RPMI8226 (cell line): ENCODE measurements at places on chromosomes 11 and 22.

DNA sequence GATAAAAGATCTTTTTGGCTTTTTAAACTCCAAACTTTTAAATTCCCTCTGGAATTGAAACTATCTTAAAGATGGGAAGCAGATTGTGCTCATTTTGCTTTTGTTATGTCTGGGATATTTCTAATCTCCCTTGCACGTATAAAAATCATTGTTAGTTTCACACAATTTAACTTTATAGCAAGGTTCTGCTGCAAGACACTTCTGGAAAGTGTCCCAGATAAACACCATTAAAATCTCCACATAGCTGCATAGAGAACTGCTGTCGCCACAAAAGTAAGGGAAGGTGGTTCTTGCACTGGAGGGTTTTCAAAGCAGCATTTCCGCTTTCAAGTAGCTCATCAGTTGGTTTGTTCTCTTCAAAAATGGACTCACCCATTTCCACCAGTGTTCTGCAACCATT, 11.8 kb downstream of the PTS start:
- no peak for DNase-seq

DNA sequence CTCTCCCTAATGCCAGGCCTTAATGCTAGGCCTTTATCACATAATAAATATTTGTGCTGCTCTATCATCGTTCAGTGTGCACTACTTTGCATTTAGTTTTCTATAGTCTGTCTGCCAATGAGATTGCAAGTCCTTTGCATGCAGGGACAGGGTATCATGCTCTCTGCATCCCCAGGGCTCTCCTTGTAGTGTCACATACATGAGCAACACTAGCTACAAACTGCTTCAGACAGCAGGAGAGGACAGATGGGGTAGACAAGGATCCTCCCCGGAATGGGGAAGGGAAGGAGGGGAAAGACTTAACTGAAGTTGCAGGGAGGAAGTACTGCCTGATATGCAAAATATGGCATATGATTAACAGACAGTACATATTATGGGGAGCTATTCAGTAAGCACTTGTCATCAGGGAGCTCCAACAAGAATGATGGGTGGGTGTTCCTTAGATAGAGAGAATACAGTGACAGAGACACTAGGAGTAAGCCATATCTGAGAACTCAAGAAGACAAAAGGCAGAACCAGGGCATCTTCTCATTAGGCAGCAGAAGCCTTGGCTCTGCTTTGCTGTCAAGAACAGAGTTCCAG, 42.8 kb downstream of the ZNF202 start:
- DNase-seq = no peak

DNA sequence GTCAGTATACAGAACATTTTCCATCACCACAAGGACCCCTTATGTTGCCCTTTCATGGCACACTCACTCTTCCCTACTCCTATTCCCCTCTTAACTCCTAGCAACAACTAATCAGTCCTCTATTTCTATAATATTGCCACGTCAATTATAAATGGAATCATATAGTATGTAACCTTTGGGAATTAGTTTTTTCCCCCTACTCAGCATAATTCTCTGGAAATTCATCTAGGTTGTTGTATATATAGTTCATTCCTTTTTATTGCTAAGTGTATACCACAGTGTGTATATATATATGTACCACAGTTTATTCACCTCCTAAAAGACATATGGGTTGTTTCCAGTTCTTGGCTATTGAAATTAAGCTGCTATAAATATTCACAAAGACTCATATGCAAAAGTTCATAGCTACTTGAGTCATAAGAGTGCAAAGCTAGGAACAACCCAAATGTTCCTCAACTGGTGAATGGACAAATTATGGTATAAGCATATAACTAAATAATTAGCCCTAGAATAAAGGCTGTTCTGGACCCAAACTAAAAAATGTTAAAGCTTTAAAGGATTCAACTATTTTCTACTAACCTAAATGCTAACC, 41.3 kb downstream of the TUB start:
- no peak for DNase-seq

- no peak for DNase-seq
Observed at GRCh38 chr11:130672911-130673310, 224.5 kb downstream of the ADAMTS15 start.

DNA sequence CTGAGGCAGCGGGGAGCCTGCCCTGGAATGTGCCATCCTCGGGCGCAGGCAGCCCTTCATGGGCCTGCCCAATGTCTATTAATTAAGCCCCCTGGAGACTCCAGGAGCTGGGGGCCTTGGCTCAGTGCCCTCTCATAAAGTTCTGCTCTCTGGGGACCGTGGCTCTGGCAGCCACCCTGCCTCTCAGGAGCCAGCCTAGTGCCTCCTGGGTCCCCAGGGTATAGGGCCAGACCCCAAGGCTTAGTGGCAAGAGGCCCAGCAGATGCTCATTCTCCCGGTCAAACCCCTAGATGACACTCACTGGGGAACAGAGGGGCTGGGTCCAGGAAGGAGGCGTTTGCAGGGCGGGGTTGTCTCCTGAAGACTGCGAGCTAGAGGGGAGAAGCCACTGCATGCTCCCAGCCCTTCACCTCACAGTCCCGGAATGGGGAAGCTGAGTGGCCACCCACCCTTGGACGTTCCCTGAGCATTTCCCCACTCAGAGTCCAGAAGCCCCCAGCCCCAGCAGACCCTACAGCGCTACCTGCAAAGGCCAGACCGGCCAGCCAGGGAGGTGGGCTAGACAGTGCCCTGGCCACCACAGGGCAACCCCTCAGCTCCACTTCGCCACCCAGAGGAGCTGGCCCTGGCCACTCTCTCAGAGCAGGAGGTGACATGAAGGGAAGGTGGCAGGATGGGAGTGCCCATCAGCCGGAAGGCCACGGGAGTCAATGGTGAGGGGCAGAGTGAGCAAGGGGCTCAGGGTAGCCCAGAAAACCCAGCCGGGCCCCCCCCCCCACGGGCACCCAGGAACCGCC, 83.0 kb downstream of the CDKN1C start:
- no peak for DNase-seq

DNA sequence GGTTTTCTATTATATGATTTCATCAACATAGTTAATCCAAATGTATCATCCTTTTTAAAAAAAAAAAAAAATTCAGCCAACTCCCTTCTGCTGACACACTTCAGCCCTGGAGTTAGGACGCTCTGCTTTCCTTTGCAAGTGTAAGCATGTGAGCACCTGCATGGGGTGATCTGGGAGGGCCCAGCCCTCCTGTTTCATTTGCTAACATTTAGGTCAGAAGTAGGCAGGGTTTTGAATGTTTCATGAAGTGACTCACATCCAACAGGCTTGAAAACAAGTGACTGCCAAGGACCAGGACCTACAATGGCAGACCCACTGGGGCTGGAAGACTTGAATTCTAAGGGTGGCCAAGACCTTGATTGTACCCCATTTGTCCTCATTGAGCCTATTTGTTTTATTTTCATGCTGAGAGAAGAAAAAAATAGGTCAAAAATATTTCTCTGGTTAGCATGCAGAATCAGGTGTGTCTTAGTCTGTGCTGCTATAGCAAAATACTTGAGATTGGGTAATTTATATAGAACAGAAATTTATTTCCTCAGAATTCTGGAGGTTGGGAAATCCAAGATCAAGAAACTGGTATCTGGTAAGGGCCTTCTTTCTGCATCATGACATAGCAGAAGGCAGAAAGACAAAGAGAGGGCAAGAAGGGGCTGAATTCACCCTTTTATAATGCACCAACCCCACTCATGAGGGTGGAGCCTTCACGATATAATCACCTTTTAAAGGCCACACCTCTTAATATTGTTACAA, 137.6 kb downstream of the CD44 start:
- DNase-seq = peak; percentile 46

- DNase-seq = no peak
Observed at GRCh38 chr11:64510759-64511158, 80.3 kb upstream of the SLC22A12 start.

DNA sequence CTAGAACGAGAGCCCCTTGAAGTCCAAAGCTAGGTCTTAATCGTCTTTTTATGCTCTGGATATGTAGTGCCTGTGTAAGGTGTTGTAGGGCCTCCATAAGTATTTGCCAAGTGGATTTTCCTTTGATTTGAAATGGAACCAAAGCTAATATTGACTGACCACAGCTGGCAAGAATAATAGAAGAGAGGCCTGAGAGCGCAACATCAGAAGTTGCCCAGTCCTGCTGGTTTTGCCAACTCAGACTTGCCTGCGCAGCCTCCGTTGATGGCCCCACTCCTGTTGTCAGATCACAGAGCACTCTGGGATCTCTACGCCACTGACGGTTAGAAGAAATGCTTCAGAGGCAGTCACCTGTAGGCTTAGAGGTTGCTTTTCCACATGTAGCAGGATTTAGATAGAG, 251.2 kb downstream of the TENM4 start:
- no peak for DNase-seq
